ENCODE measurements at places on chromosomes 3 and 15. TPM values are rescaled to one million over a fixed set of nuclear protein-coding genes. Genes with fewer than 3 reads are reported as not detected.

DNA sequence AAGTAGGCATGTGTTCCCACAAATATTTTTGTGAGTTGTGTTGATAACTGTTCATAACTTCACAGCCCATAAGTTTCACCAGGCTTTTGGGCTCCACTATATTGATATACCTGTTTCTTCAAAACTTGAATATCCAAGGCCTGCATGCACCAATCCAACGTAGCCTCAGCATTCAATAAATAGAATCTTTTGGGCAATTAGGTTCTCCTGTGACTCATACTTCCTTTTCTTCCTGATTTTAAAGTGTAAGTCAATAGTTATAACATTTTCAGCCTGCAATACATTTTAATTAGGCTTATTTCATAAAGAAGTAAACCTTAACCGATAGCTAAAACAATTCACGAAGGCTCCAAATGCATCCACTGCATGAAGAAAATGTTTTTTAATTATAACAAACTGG lies 97.8 kb upstream of the SPRED1 start:
- no peak for DNase-seq

DNA sequence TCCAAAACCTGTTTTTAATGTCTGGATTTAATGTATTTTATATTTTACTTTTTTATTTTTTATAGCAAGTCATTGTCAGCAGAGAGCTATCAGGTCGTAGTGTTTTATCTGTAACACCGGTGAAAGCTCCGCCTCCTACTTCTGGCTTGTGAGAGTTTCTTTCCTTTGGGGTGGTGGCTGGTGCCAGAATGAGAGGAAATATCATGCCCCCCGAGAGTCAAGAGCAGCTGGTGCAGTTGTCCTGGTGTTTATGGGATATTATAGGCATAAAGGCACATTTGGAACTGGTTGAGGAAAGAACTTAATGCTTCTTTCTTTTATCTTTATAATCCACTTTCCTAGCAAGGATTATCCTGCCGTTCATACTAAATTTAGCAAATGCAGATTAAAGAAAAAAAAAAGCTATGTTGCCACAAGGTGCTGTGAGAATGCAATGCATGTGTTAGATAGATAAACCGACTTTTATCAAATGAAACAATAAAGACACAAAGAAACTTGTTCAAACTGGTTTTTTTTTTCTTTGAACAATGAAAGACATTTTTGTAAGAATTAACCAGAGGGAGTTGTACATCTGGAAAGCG lies 260.1 kb upstream of the PLSCR5 start:
- DNase-seq: no peak

OR5K2 gene
- total RNA-seq: not detected

SNRPN gene
- 438 TPM for total RNA-seq

TPRG1 gene
- 0.54 TPM for total RNA-seq
